ENCODE measurements at places on chromosomes 11 and 22.

GRCh38 chr11:65430406-65431217, 8.0 kb downstream of the NEAT1 start:
- DNase-seq, result no peak

DNA sequence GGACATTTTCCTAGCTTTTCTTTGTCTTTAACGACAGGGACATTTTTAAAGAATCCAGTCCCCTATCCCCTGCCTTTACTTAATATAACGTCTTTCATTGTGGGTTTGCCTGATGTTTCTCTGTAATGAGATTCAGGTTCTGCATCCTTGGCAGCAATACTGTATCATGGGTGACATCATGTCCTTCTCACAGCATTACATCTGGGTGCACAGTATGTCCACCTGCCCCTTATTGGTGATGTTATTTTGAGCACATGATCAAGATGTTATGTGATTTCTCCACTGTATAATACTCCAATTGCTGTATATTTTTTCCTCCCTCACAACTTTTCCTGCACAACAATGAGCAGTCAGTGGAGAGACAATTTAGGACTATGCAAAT, 9.7 kb upstream of the STK33 start:
- DNase-seq, result no peak

- DNase-seq, result no peak
These were observed 64.7 kb downstream of the FCHSD2 start for GRCh38 chr11:73077454-73077853.

DNA sequence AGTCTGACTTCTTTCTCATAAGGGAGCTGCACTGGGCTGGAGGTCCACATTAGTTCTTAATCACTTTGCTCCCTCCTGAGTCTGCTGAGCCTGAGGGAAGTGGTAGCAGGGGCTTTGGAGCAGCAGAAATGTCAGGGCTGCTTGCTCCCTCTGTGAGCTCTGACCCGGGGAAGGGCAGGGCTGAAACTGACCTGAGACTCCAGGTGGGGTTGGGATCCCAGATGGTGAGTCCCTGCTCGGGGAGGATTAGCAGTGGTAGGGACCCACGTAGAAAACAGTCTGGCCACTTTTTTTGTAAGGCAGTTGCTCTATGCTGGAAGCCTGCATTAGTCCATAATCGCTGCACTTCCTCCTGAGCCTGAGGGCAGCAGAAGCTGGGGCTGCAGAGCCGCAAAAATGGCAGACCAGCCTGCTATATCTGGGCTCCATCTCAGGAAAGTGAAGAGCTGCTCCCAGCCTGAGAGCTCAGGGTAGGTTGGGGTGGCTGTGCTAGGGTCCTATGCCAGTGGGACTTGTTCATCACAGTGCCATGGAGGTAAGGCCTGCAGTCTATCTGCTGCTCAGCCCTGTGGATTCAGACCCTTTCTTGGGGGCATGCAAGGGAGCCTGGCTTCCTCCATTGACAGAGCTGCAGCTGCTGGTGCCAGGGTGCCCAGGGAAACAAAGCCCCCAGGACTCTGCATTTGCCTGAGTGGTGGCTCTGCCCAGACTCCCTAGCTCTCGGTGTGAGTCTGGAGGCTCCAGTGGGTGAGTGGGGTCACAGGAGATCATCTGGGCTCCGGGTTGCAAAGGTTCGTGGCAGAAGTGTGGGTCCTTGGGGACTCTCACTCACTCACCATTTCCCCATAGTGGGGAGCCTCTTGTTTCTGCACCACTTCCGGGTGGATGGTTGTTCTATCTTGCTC, 854.3 kb downstream of the LUZP2 start:
- no peak for DNase-seq
